ENCODE measurements at places on chromosomes 13 and 19. TPM values are rescaled to one million over a fixed set of nuclear protein-coding genes. Genes with fewer than 3 reads are reported as not detected.

FBXO46 gene
- 10.7 TPM for total RNA-seq

TSSK6 gene
- 0.74 TPM for total RNA-seq

ZNF763 gene
- total RNA-seq, result not detected

HCN2 gene
- total RNA-seq, result 2.2 TPM

GJA3 gene
- total RNA-seq, result not detected

SELENOV gene
- total RNA-seq, result not detected

CCDC106 gene
- total RNA-seq, result 6.0 TPM

SIGLECL1 gene
- total RNA-seq, result not detected

OR10H2 gene
- total RNA-seq, result not detected

ZNF382 gene
- total RNA-seq, result 0.16 TPM

ANGPTL4 gene
- 1.5 TPM for total RNA-seq

ZNF223 gene
- total RNA-seq, result 7.5 TPM

APLP1 gene
- total RNA-seq, result 11.1 TPM

DNA sequence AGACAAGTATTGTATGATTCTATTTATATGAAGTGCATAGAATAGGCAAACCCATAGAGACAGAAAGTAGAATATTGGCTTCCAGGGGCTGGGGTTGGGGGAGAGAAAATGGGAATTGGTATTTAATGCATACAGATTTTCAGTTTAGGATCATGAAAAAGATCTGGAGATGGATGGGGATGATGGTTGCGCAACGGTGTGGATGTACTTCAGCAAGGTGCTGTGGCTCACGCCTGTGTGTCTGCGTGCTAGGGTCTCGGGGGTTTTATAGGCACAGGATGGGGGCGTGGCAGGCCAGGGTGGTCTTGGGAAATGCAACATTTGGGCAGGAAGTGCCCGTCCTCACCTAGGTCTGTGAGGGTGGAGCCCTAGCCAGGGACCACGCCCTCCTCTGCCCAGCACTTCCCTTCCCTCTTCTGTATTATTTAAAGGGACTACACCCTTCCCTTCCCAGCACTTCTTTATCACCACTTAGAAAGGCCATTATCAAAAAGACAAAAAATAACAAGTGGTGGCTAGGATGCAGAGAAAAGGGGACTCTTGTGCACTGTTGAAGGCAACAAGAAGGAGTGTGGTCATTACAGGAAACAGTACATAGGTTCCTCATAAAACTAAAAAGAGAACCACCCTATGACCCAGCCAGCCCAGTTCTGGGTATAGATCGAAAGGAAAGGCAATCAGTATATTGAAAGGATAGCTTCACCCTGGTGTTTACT, 29.0 kb downstream of the LILRB4 start:
- no peak for DNase-seq
- H3K36me3 ChIP-seq, result no peaks in the 10 kb centered on the region
- H3K27me3 ChIP-seq, result no peaks in the 10 kb centered on the region
- H3K4me3 ChIP-seq, result no peak overlapping the region

DNA sequence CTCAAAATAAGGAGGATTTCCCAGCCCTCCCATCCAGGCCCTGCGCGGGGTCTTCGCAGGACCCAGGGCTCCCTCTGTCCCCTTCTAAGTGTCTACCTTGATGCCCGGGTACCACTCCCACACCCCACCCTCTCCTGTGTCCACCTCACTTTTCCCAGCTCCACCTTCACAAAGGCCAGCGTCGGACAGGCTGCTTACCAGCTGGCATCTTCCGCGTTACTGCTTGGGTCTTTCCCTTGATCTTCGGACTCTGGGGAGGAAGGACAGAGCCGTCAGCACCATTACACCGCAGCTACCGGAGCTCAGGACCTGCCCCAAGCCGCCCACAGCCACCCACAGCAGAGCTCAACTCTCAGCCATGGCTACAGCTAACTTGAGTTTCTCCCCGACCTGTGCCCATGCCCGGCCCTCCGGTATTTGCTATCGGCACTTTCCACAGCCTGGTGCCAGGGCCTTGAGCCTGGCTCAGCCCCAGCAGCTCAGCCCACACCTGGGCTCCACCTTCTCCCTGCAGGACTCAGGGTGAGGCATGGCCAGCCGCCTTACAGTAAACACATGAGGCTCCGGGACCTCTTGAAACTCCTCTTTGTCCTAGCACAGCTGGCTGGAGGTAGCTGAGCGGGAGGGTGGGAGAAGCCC, 3.8 kb downstream of the C13orf46 start:
- no peak for DNase-seq
- no peaks in the 10 kb centered on the region for H3K4me1 ChIP-seq
- peaks cover 25% of the 10 kb centered on the region for H3K36me3 ChIP-seq
- no peaks in the 10 kb centered on the region for H3K27me3 ChIP-seq
- H3K27ac ChIP-seq, result no peak overlapping the region

DNA sequence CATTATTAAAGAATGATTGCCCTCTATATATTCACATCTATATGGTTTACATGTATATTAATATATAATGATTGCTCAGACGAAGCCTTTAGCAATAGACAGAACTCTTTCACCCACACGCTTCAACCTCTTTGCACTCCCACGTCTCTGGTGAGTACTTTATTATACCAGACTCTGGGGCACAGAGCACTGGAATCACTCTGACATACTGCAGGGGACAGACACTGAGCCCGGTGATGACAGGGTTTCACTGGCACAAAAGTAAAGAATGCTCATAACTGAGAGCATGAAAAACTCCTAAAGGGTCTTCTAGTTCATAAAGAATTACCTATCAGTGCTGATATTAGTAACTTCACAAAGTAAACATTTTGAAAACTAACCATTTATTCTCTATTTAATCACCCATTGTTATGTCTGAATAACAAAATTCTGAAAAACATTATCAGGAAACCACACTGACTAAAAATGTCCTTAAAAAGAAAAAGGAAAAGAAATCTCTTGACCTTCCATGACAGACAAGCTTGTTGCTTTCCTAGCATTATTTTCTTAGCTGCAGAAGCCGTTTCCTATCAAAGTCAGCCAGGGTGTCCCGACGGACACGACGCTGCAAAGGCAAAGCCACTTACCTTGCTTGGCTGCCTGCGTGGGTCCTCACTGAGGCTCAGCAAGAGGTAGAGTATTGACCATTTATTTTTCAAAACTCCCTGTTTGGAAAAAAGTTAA, 29.1 kb downstream of the TUBGCP3 start:
- H3K27me3 ChIP-seq, result no peaks in the 10 kb centered on the region
- no peak overlapping the region for H3K4me3 ChIP-seq
- no peak overlapping the region for H3K27ac ChIP-seq
- H3K4me1 ChIP-seq, result no peaks in the 10 kb centered on the region
- H3K36me3 ChIP-seq, result peaks cover 83% of the 10 kb centered on the region

- no peaks in the 10 kb centered on the region for H3K4me1 ChIP-seq
- DNase-seq, result no peak
- H3K27me3 ChIP-seq, result no peaks in the 10 kb centered on the region
Measured at GRCh38 chr19:44974857-44975256, 19.7 kb downstream of the CLPTM1 start.

- no peak overlapping the region for H3K4me3 ChIP-seq
- peaks cover 7% of the 10 kb centered on the region for H3K4me1 ChIP-seq
- H3K27me3 ChIP-seq, result peaks cover 4% of the 10 kb centered on the region
Measured at GRCh38 chr13:76383676-76384461, 502.3 kb downstream of the KCTD12 start.

DNA sequence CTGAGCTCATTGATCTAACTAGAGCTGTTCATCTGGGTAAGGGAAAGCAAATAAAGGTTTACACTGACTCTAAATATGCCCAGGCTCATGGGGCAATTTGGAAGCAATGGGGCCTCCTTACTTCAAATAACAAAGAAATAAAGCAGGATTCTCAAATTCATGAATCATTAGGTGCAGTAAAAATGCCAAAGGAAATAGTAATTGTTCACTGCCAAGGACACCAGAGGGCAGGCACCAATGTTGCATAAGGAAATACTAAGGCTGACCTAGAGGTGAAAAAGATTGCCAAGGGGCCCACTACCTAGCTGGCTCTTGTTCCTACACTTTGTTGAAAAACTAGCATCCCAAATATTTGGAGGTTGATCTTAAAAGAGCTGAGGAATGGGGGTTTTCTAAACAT, 1686.7 kb upstream of the MIR17HG start:
- H3K4me3 ChIP-seq, result no peak overlapping the region
- H3K27ac ChIP-seq, result no peak overlapping the region
- no peak for DNase-seq
- no peaks in the 10 kb centered on the region for H3K36me3 ChIP-seq
- H3K27me3 ChIP-seq, result no peaks in the 10 kb centered on the region

DNA sequence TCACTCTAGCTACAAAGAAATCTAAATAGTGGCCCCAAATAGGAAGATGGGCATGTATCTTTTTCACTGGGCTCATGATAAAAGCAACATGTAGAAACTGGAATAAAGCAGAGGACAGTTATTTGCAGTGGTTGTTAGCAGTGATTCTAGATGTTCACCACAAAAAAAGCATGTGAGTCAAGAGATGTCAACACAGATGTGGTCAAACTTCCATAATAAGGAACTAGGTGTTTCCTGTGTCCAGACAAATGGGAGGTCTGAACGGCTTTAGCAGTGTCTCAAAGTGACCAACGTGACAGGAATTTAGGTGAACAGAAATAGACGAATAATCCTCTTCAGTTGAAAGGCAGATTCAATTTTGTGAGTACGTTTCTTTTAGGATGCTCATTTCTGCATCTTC, 162.7 kb downstream of the TBC1D4 start:
- peak overlapping the region; percentile 16 for H3K27ac ChIP-seq
- H3K4me3 ChIP-seq, result no peak overlapping the region
- no peaks in the 10 kb centered on the region for H3K36me3 ChIP-seq
- H3K27me3 ChIP-seq, result no peaks in the 10 kb centered on the region
- DNase-seq, result no peak
- H3K4me1 ChIP-seq, result peaks cover 21% of the 10 kb centered on the region

- H3K27ac ChIP-seq, result no peak overlapping the region
- H3K4me1 ChIP-seq, result 0 out of 2 replicates have a peak, but pooled peaks cover 3% of the 10 kb centered on the region
- no peak overlapping the region for H3K4me3 ChIP-seq
- peaks cover 88% of the 10 kb centered on the region for H3K36me3 ChIP-seq
- H3K27me3 ChIP-seq, result no peaks in the 10 kb centered on the region
Measured at GRCh38 chr19:4102339-4103079, 21.4 kb downstream of the MAP2K2 start.

- no peaks in the 10 kb centered on the region for H3K27me3 ChIP-seq
- H3K4me3 ChIP-seq, result no peak overlapping the region
- DNase-seq, result no peak
- H3K4me1 ChIP-seq, result peaks cover 35% of the 10 kb centered on the region
Measured at GRCh38 chr13:97225533-97225932, 3.4 kb downstream of the MBNL2 start.

DNA sequence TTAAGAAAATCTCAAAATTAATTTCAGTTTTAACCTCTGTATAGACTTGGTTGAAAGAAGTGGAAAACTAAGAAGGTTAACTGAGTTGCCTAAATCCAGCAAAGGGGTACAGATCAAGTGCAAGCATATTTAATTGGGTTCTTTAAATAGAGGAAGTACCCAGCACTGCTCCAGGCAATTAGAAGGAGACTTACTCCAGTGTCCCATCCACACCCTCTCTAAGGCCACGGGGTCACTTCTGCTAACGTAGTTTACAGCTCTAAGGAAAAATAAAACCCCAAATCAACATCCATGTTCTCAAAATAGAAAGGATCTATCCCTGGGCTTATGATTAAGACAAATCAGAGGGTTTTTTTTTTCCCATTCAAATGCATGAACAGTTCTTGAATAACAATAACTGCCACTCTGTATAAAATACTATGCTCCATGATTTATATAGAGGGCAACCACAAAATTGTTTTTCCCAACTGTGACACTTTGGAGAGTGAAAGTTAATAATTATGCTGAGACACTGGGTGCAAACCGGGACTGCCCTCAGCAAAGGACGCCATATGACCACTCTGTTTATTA, 4.6 kb downstream of the FRY start:
- no peak overlapping the region for H3K4me3 ChIP-seq
- peaks cover 18% of the 10 kb centered on the region for H3K4me1 ChIP-seq
- no peaks in the 10 kb centered on the region for H3K36me3 ChIP-seq

- no peak for DNase-seq
- H3K27ac ChIP-seq, result no peak overlapping the region
- H3K36me3 ChIP-seq, result no peaks in the 10 kb centered on the region
- H3K4me3 ChIP-seq, result no peak overlapping the region
- no peaks in the 10 kb centered on the region for H3K4me1 ChIP-seq
- no peaks in the 10 kb centered on the region for H3K27me3 ChIP-seq
Measured at GRCh38 chr13:52955472-52955874, 73.1 kb upstream of the OLFM4 start.

GRCh38 chr13:99992949-99993351, 11.4 kb downstream of the ZIC2 start:
- peaks cover 43% of the 10 kb centered on the region for H3K27me3 ChIP-seq
- H3K4me3 ChIP-seq, result no peak overlapping the region
- DNase-seq, result peak; percentile 71
- H3K27ac ChIP-seq, result no peak overlapping the region
- H3K4me1 ChIP-seq, result peaks cover 19% of the 10 kb centered on the region

GRCh38 chr13:93774506-93774905, 547.9 kb downstream of the GPC6 start:
- no peak for DNase-seq
- no peaks in the 10 kb centered on the region for H3K36me3 ChIP-seq
- no peaks in the 10 kb centered on the region for H3K27me3 ChIP-seq
- H3K27ac ChIP-seq, result no peak overlapping the region
- no peak overlapping the region for H3K4me3 ChIP-seq
- peaks cover 34% of the 10 kb centered on the region for H3K4me1 ChIP-seq

DNA sequence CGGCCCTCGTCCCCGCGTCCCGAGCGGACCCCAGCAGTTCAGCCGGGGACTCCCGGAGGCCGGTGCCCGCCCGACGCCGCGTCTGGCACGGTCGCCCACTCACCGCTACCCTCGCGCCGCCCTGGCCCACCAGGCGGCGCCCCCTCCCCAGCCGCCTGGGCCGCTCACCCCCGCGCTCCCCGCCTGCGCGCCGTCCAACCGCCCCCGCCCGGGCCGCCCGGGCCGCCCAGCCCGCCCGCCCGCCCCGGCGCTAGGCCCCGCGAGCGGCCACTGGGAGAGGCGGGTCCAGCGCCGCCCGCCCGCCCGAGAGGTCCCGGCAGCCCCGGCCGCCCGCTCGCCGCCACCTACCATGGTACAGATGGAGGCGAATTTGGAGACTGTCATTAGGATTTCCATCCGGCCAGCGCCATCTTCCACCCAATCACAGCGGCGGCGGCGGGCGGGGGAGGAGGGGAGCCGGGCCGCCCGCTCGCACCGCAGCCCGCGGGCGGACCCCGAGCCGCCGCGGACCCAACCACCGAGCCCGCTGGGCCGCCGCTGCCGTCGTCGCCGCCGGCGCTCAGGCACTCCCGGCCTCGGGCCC, at the start of gene USP12:
Gene USP12 (minus strand): TSS at position 568 of the 583 bp plus-strand sequence. CDS start 172 bp downstream, at position 396.
- H3K36me3 ChIP-seq, result no peaks in the 10 kb centered on the region
- H3K4me3 ChIP-seq, result peak within 1 kb of the TSS; percentile 61
- no peaks in the 10 kb centered on the region for H3K27me3 ChIP-seq
- peak within 1 kb of the TSS; percentile 57 for H3K27ac ChIP-seq
- peak; percentile 4 for DNase-seq
